ENCODE measurements at places on chromosomes 7 and 10. TPM values are rescaled to one million over a fixed set of nuclear protein-coding genes. Genes with fewer than 3 reads are reported as not detected.

The TLL2 gene
- polyA plus RNA-seq = 4.6 TPM

DNA sequence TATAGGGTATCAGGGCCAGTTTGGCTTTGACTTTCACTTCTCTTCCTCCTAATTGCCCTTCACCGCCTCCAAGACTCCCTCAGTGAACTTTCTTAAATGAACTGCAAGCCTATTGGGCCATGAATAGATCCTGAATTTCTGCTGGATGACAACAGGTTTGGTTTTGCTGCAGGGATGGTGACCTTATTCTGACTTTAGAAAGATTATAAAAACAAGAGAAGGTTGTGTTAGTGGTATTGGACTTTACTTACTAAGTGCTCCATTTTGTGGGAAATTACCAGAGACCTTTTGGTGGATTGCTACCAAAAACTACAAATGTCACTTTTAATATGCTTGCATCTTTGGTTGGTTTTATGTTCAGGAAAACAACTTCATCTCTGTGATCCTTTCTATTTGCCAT, 11.5 kb upstream of the LIPA start:
- no peak for DNase-seq

DNA sequence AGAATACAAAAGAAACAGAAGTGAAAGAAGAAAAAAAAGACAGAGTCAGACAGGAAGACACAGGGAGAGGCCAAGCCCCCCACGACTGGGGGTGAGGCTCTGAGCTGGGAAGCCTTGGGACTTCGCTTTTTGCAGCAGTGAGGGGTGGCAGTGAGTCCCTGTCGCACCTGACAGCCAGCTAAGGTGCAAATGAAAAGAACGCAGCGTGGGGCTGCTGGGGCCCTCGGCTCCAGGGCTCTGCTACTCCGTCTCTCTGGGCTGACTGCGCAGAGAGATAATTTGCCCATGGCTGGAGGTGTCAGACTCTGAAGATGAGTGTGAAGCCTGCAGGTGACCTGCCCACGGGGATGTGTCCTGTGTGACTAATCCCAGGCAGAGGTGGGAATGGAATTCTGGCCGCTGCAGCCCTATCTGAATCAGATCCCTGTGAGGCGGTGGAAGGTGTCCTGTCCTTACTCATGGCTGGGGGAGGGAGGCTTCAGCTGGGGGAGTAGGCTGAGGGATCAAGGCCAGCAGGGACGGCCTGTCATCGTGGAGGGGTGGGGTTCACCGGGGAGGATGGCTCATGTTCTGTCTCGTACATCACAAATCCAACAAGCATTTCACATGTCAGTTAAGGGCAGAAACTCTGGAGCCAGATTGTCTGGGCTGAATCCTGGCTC, 96.4 kb downstream of the SLIT1 start:
- DNase-seq = no peak

DNA sequence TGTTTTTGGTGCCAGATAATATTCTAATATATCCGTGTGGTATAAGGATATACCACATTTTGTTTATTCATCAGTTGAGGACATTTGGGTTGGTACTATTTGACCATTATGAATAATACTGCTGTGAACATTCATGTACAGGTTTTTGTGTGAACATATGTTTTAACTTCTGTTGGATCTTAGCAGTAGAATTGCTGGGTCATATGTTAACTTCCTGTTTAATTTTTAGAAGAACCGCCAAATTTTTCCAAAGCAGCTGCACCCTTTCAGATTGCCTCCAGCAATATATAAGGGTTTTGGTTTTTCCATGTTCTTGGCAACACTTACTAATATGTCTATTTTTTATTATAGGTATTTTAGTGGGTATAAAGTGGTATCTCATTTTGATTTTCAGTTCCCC, 22.8 kb downstream of the VPS26A start:
- no peak for DNase-seq

DNA sequence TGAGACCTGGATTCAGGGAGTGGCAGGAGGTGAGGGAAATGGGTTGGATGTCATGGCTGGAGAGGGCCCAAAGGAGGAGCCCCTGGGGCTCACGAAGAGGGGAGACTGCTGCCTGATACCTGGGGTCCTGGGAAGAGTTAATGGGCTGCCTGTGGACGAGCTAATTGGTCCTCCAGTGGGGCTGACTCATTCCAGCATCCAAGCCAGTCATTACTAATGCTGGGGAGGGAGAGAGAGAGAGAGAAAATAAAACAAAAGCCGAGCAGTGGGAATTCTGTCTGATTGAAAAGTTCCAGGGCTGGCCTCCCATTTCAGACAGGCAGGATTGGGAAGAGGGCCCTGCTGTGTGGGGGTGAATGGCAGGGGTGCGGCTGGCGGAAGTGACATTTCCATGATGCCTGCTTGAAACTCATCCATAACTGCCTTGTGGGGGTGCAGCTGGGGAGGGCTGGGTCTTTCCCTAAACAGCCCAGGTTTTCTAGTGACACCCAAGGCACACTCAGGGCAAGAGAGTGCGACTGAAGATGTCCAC, 297.8 kb downstream of the RPS24 start:
- DNase-seq = peak; percentile 42

DNA sequence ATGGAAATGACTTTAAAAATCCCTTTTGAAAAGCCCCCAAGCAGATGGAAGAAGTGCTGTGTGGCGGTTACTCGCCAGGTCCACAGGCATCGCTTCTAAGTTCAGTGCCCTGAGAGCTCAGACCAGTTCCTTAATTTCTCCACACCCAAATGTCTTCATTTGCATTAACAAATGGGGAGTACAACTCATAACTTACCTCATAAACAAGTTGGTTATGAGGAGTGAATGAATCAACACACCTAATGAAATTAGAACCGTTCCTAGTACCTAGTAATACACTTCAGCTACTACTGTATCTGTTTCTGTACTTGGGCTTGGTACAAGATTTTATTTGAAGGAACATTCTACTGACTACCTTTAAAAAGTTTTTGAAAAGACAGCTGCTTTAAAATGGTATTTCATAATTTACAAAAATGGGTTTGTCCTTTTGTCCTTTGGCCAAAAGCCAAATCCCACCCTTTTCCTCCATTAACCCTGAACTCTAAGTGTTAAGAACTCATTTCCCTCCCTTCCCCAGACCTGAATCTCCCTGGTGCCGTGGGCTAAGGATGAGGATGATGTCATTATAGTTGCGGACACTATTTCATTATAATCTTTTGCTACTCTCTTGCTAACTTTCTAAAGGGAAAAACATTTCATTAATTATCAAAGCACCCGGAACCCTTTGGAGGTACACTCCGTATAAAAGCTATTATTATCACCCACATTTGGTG, 221.5 kb upstream of the CELF2 start:
- DNase-seq = no peak

DNA sequence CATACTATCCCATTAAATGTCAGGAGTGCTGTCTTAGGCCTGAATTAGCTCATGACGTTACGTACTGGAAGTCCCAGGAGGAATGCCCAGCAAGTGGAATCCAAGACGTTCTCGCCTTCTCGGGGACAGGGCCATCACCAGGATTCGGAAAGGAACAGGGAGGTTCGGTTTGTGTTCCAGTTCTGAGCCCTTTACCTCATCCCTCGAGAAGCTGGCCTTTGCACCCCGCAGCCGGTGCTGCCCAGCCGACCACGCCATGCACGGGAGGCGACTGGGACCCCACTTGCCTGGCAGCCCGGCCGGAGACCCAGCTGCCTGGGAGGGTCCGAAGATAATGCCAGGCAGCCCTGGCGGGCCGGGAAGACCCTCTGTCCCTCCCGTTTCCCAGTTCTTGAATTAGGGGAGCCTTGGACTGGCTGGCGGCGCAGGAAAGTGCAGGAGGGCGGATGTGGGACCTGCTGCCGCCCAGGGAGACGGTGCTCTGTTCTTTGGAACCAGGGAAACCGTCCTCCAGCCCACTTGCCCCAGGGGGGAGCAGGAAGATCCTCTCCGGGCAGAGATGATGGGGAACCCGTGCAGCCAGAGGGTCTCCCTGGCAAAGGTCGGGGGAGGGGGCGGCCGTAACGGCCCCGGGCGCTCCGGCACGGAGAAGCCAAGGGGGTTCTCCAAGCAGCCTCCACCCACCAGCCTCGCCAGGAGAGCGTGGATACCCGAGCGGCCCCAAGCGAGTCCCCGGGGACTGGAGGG, 671 bp upstream of the CHST3 start:
- peak; percentile 67 for DNase-seq

DNA sequence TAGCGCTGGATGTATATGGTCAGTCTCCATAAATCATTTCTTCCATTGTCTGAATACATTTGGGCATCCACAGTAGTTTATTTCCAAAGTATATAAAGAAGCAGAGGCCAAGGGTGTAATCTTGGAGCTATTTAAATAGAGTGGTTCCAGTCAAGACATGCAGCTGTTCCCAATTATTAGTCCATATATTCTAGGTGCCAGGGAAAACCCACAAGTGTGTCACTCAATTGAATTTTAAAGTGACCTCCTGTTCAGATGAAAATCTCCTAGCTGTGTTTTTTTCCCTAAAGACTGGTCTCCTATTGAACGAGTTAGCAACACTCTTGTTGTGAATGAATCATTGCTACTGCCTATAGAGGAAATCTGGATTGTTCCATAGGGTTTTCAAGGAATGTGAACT, 260.2 kb upstream of the BMPER start:
- DNase-seq = no peak

DNA sequence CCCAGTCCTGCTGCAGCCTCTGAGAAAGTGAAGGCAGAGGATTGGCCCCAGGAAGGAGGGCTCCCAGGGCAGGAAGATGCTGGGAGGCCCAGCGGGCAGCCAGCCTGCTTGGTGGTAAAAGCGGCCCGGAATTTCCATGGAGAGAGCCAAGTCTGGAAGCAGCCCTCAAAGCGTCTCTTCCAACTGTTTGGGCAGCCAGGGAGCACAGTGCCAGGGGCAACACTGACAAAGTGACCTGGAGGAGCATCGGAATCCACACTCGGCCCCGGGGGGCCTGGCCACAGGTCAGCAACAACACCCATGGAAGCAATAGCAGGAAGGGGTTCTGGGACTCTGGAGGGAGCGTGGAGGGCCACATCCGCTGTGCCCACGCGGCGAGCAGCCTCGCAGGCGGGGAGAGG, 63.2 kb upstream of the FGFR2 start:
- no peak for DNase-seq

DNA sequence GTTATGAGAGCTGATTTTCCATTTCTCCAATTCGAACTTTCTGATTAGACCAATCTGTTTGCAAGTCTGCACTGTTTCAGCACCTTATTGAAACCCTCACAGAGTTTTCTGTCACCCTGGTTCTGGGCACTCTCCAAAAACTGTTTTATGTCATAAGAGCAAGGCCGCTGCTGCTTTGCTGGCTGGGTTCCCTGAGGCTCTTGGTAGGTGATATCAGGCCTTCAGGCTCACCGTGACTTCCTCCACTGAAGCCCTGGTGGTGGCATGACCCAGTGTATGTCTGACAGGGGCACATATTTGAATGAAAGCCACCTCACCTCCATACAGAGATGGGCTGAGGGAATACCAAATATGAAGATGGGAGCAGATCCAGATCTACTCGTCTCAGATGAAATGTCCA, 8.3 kb downstream of the RABGEF1 start:
- peak; percentile 74 for DNase-seq

The SFRP5 gene
- 1.3 TPM for polyA plus RNA-seq
